ENCODE measurements at places on chromosomes 5 and 9.

DNA sequence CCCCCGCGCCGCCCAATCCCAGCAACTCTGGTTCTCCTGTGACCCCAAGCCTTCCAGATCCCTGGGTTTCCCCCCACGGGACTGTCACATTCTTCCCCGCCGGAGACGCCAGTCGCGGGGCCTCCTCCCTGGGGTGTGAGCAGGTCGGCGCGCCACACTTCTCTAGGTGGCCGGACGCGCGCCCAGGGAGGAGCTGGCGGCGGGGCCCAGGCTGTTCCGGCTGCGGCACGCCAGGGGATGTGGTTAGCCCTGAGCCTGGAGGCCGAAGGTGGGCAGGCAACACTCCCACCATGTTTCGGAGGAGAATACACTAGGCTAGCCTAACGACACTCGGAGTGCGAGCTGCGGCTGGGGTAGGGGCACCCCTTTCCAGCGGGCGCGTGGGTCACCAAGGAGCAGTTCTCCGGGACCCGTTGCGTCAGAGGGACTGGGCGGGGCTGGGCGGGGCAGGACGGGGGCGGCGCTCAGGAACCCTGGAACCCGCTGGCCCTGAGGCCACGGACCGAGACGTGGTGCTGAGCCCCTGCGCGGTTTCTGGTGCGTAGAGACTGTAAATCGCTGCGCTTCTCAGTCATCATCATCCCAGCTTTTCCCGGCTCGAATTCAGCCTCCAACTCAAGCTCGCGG is at the start of gene SLC27A6:
Gene SLC27A6, plus strand, starts transcription at position 478 of the 627 bp plus-strand sequence. CDS start 650 bp downstream, outside the sequence.
- DNase-seq: no peak

- no peak for DNase-seq
Measured at GRCh38 chr9:119284587-119285337, 84.5 kb downstream of the BRINP1 start.

DNA sequence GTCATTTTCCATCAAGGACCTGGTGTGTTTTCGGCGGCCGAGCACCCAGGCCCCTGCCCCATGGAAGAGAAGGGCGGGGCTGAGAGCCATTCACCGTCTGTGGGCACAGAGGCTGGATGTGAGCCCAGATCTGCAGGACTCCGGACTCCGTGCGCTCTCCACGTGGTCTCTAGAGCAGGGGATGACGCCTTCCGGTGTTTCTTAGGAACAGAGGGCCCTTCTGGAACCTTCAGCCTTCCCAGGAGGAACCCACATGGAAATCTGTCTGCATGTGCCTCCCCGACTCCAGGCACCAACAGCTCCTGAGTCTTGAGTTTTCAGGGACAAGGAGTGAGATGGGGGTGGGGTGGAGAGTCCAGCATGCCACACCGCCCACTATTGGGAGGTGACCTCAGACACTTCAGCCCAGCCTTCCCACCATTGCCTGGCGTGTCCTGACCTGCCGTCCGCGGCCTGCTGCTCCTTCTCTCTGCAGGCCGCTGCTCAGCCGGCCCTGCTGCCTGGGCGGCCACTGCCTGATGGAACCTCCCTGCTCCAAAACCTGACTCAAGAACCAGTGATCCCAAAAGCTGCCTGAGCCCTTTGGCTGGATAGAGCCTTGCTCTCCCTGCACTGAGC is 2.4 kb upstream of the RXRA start:
- no peak for DNase-seq

- no peak for DNase-seq
Measured at GRCh38 chr9:130331573-130331972, 66.0 kb downstream of the HMCN2 start.

DNA sequence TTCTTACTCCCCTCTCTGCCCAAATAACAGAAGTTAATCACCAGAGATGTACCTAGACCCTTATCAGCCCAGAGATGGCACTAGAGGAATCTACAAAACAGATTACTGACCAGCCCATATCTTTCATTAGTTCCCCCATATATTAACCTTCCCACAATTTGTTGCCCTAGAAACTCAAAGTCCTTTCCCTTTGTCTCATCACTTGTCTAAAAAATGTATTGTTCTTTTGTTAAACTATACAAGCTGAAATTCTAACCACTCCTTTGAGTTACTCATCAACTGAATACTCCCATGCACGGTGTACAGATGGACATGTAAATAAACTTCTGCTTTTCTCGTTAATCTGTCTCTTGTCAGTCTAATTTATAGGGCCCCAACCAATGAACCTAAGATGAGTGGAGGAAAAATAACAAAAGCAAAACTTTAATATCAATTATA is 130.9 kb downstream of the CCDC192 start:
- no peak for DNase-seq

GRCh38 chr5:17995997-17996396 is 361.7 kb downstream of the TAF11L14 start:
- no peak for DNase-seq

- DNase-seq: no peak
Measured at GRCh38 chr9:121026768-121027167, 23.3 kb downstream of the C5 start.

DNA sequence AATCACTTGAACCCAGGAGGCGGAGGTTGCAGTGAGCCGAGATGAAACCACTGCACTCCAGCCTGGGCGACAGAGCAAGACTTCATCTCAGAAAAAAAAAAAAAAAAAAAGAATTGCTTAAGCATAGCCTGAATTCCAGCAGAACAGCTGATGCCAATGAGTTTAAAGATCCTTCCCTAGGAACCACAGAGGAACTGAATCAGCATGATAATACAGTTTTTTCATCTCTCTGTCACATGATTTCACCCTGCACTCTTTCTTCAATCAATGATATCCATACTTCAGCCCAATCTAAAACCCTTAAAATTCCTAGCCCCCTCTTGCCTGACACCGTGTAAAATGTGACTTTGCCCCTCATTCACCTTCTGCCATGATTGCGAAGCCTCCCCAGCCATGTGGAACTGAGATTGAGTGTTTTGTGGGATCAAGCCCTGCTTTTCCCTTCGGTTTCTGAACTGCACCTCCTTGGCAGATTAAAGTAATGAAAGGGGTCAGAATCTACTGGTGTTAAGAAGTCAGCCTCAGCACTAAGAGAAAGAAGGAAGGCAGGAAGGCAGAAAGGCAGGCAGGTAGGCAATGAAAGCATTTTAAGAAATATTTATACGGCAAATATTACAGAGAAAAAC is 20.9 kb upstream of the DMXL1 start:
- no peak for DNase-seq

DNA sequence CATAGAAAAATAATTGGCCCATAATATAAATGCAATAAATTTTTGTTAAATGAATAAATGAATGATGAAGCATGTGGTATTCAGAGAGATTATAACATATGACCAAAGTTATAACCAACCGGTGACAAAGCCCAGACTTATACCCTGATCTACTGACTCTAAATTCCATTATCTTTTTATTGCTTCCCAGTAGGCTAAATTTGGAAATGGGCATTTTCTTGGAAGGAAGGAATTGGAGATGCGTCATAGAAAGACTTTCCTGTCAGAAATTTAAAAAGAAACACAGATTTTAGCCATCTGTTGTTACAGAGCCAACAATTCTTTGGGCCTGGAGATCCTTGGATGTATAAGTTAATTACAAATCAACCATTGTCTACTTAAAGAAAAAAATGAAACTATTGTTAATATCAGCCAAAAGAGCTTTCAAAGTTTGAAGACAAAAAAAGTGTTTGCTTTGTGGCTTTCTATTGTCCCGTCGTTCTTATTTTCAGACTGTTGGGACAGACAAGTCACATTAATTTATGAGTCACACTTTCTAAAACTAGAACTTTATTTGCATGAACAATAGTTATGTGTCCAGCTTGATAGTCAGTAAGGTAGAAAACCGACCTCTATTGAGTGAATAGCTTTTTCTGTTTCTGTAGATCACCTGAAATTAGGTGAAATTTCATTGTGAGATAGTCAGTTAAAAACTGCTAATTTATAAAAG is 428.7 kb downstream of the GABRG2 start:
- no peak for DNase-seq

DNA sequence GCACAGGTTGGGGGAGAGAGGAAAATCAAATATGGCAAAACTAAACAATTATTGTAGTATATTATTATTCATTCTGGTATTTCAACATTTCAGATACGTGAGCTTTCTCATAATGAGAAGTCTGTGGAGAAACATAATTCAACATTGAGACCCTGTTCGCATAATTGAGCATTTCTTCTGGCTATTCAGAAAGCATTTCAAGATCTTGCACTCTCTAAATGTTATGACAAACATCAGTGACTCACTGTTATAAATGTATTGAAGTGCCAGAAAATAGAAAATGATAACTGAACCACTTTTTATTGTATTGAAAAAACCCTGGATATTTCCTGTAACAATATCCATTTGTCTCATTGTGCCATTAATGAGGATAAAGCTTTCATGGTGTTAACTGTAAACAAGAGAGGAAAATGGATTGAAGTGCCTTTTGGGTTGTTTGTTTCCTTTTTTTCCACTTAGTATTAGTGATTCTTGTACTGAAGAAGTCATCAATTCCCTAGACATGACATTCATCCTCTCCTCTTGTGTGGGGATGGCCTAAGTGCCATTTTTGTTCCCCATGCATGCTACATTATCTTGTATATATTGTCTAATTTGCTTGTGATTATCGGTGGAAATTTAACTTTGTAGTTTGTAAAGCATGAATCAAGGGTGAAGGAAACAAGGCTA is 124.6 kb downstream of the CAMK4 start:
- DNase-seq: no peak

All from naive B cell (primary cell).